ENCODE measurements at places on chromosomes 6 and 20. TPM values are rescaled to one million over a fixed set of nuclear protein-coding genes. Genes with fewer than 3 reads are reported as not detected.

The STK38 gene
- 27.8 TPM for total RNA-seq

- H3K4me3 ChIP-seq: no peak overlapping the region
- H3K27ac ChIP-seq: peak overlapping the region; percentile 53
- no peaks in the 10 kb centered on the region for H3K36me3 ChIP-seq
- no peaks in the 10 kb centered on the region for H3K27me3 ChIP-seq
Measured at GRCh38 chr20:9262653-9263194, 193.8 kb downstream of the PLCB4 start.

DNA sequence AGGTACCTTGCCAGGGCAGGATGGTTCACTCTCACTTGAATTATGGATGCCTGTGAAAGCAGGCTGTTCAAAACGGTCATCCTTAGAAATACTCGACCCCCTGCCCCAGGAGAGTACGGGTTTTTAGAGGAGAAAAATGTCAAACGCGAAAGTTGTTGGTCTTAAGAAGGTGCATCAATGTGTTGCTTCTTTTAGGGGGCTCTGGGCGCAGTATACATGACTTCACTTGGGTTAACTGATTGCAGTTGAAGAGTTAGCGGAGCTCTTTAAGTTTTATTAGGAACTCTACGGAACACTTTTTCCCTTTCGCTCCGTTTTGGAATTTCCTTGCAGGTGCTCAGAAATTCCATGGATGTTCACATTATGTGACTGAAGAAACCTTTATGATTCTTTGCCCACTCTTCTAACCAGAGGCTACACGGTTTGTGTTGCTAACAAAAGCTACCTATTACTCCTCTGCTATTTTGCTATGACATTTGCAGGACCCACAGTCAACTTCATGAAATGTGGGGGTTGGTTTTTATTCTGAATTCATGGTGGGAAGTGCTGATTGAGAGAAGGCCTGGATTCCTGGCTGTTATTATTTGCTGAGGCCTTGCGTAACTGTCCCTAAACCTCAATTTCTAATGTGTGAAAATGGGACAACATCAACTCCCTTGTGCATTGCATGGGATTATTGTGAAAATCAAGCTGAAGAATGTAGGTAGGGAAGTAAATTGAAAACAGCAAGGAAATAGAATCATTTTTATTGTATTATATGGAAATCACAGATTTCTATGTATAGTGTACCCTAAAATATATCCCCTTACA, 845 bp downstream of the ENPP1 start:
- H3K36me3 ChIP-seq: no peaks in the 10 kb centered on the region
- no peak for DNase-seq
- H3K27ac ChIP-seq: no peak overlapping the region
- no peaks in the 10 kb centered on the region for H3K27me3 ChIP-seq

GRCh38 chr6:32658268-32658897, 8.1 kb downstream of the HLA-DQB1 start:
- no peak overlapping the region for H3K27ac ChIP-seq
- no peaks in the 10 kb centered on the region for H3K36me3 ChIP-seq
- no peak overlapping the region for H3K4me3 ChIP-seq

- H3K4me1 ChIP-seq: peaks cover 6% of the 10 kb centered on the region
- H3K27ac ChIP-seq: peak overlapping the region; percentile 19
- no peaks in the 10 kb centered on the region for H3K36me3 ChIP-seq
- H3K4me3 ChIP-seq: no peak overlapping the region
- H3K27me3 ChIP-seq: no peaks in the 10 kb centered on the region
- DNase-seq: no peak
Measured at GRCh38 chr6:16947375-16948015, 154.4 kb upstream of the STMND1 start.

The CLDN20 gene
- total RNA-seq: not detected

DNA sequence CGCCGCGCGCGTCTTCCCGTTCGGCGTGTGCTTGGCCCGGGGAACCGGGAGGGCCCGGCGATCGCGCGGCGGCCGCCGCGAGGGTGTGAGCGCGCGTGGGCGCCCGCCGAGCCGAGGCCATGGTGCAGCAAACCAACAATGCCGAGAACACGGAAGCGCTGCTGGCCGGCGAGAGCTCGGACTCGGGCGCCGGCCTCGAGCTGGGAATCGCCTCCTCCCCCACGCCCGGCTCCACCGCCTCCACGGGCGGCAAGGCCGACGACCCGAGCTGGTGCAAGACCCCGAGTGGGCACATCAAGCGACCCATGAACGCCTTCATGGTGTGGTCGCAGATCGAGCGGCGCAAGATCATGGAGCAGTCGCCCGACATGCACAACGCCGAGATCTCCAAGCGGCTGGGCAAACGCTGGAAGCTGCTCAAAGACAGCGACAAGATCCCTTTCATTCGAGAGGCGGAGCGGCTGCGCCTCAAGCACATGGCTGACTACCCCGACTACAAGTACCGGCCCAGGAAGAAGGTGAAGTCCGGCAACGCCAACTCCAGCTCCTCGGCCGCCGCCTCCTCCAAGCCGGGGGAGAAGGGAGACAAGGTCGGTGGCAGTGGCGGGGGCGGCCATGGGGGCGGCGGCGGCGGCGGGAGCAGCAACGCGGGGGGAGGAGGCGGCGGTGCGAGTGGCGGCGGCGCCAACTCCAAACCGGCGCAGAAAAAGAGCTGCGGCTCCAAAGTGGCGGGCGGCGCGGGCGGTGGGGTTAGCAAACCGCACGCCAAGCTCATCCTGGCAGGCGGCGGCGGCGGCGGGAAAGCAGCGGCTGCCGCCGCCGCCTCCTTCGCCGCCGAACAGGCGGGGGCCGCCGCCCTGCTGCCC, 1.1 kb downstream of the SOX4 start:
- H3K27me3 ChIP-seq: no peaks in the 10 kb centered on the region
- H3K36me3 ChIP-seq: no peaks in the 10 kb centered on the region
- peak; percentile 89 for DNase-seq
- peak overlapping the region; percentile 75 for H3K4me3 ChIP-seq
- peaks cover 8% of the 10 kb centered on the region for H3K4me1 ChIP-seq
- peak overlapping the region; percentile 87 for H3K27ac ChIP-seq

GRCh38 chr6:165159460-165159859, 149.9 kb downstream of the C6orf118 start:
- no peak overlapping the region for H3K27ac ChIP-seq
- no peak for DNase-seq
- H3K36me3 ChIP-seq: no peaks in the 10 kb centered on the region
- no peaks in the 10 kb centered on the region for H3K27me3 ChIP-seq

- DNase-seq: no peak
- no peaks in the 10 kb centered on the region for H3K27me3 ChIP-seq
- no peak overlapping the region for H3K4me3 ChIP-seq
- no peak overlapping the region for H3K27ac ChIP-seq
Measured at GRCh38 chr6:3977875-3978711, 100.8 kb downstream of the FAM217A start.

DNA sequence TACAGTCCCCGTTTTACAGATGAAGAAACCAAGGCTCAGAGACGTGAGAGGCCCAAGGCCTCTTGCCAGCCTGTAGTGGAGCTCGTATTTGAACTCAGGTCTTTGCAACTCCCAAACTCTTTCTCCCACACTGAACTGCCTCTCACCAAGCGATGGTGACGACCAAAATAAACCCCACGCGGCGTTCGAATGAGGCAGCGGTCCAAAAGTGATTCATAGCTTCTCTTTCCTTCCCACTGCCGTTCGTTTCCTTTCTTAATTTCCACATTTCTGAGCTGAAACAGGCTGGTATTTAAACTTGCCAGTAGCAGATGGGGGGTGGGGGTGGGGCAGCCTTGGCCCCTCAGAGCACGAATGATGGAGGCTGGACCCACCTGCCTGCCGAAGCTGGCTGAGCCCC, 252.9 kb upstream of the KCNG1 start:
- H3K27ac ChIP-seq: no peak overlapping the region
- no peaks in the 10 kb centered on the region for H3K36me3 ChIP-seq
- no peak overlapping the region for H3K4me3 ChIP-seq

DNA sequence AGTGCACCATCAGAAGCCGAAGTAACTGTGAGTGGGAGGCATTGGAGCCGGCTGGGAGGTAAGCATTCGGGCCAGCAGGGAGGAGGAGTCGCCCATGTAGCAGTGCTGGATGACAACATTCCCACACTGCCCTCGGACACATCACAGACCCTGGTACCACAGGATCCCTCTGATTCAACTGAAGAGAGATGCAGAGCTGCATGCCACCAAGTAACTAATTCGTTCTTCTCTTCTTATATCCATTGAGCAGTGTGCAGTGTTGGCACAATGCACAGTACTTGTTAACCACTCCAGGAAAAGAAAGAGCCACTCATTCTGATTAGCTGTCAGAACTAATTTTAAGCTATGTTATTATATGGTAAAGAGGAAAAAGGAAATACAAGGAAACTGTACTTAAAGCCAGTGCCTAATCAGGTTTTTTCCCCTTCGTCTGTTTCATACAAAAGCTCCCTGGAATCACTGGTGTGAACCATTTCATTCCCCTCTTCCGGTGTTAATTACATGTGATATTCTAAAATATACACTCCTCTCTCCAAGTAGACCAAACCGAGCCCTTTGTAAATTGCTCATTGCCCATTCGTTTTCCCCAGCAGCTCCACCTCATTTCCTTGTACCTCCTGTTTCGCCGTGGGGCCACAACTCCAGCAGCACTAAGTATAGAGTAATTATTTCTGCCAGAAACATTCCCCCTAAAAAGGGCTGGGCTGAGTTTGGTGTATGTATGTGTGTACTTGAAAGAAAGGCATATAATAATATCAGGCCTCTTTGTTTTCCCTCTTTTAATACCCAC, 32.4 kb upstream of the ADTRP start:
- no peaks in the 10 kb centered on the region for H3K36me3 ChIP-seq
- H3K4me1 ChIP-seq: peaks cover 18% of the 10 kb centered on the region
- no peak for DNase-seq
- no peak overlapping the region for H3K4me3 ChIP-seq
- no peaks in the 10 kb centered on the region for H3K27me3 ChIP-seq
